WTC11 (cell line): ENCODE measurements at places on chromosomes 11 and 22.
A peak's percentile ranks its signal among the peaks of the same experiment; 100 is the strongest.

- DNase-seq, result no peak
Observed at GRCh38 chr11:30868626-30869081, 282.5 kb upstream of the MPPED2 start.

DNA sequence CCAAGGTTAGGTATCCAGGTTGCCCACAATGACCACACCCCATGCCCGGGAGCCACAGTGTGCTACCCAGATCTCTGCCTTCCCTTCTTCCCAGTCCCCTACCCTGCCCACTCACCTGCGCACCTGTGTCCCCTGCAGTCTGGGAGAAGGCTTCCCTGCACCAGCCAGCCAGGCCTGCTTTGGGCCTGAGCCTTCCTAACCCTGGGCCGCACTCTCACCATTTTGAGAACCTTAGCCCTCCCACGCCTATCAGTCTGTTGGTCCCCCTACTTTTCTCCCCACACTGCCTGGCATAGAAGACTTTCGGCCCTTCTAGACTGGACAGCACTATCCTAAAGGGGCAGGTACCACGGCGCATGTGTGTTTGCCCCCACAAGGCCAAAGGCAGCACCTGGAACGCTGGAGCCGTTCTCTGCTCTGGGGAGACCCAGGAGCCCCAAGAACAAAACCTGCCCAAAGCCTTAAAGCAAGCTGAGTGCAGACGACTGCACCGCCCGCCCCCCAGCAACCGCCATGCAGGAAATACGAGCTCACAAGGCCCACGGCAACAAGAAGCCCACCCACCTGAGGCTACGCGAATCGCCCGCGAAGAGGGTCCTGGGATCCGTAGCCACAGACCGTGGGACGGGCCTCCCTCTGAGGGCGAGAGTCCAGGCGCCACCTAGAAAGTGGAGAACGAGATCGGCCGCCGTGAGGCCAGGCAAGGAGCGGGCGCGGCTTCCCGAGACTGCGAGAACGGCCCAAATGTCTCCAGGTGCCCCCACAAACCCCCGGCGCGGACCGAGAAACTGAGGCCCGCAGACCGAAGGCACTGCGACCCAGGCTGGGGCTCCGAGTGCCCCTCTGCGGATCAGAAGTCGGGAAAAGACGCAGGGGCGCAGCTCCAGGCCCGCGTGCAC lies 546 bp downstream of the GNB1L start:
- peak; percentile 22 for DNase-seq

DNA sequence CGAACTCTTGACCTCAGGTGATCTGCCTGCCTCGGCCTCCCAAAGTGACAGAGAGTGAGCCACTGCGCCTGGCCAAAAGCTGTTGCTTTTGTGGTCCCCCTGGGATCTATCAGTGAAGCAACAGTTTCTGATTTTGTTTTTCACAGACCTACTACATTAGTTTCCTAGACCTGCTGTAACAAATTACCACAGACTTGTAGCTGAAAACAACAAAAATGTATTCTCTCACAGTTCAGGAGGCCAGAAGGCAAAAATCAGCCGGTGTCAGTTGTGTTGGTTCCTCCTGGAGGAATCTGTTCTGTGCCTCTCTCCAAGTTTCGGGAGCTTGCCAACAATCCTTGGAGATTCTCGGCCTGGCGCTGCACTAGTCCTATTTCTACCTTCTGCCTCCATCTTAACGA lies 8.5 kb upstream of the SLC35C1 start:
- no peak for DNase-seq

- DNase-seq, result no peak
Observed at GRCh38 chr22:42397332-42398249, 34.6 kb downstream of the NFAM1 start.

GRCh38 chr11:91163619-91164451 lies 941.0 kb upstream of the CHORDC1 start:
- DNase-seq, result no peak

GRCh38 chr11:119459293-119459976 lies 36.5 kb upstream of the THY1 start:
- DNase-seq, result no peak

- DNase-seq, result no peak
Observed at GRCh38 chr11:69245491-69246345, 48.2 kb upstream of the MYEOV start.

DNA sequence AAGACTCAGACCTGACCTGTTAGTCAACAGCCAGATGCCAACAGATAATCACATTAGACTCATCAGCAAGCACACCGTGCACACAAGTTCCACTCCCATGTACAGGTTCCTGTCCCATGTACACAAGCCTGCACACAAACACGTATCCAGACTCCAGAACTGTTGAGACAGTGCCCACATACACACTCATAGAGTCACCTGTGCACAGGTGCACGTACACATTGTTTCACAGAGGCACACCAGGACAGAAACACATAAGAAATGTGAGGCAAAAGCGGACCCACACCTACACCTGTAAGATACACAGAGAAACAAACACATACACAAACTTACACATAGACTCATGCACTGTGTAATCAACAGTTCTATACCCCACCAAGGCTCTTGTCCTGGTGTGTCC lies 2.7 kb upstream of the ZNF74 start:
- no peak for DNase-seq

- no peak for DNase-seq
Observed at GRCh38 chr11:72798361-72798760, 4.5 kb upstream of the STARD10 start.

DNA sequence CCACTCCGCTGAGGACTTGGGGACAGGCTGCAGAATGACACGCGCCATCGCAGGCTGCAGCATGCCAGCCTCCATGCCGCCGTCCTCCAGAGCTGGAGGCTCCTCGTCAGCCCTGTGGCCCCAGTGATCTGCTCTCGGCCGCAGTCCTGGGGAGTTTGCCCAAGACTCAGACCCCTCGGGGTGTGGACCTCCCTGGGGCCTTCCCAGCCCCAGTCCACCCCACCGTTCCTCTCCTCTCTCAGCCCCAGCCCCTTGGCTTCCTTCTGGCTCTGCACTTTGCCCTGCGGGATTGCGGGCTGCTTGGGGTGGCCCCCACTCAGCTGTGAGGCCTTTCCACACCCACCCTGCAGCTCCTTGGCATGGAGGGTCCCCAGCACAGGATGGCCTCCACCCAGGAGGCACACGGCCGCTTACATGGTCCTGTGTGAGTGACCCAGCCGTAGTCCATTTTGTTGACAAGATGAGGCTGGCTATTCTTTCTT lies 414.9 kb downstream of the TBC1D22A start:
- DNase-seq, result no peak

DNA sequence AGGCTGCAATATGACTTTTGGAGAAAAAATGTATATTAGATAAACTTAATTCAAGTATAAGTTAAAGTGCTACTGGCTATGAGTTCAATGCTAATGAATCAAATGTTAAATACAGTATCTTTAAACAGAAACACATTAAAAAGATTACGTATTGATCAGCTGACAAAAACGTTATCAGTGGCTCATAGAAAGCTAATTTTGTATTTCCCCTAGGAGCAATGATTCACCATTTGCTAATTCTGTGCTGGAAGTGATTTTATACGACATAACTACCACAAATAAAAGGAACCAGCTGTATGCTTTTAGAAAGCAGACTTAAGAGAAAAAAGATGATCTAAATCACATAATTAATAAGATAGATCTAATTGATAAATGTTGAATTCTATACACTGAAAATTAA lies 43.6 kb downstream of the MRE11 start:
- DNase-seq, result no peak

- DNase-seq, result no peak
Observed at GRCh38 chr11:8671651-8672062, 10.8 kb downstream of the TRIM66 start.

DNA sequence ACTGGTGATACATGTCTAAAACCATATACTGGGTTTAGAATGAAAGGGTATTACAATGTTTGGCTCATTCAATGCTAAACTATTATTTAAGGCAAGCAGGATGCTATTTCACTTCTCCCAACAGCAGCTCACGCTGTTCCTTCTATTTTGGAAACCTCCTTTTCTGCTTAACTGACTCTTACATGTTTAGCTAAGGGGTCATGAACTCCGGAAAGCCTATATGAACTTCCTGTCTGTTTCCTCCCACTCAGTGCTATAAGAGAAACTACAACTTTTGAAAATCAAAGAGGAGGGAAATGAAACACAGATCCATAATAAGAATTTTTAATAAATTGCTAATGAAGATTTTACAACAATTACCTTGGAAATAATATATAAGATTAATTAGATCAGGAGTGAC lies 30.9 kb downstream of the SLC36A4 start:
- no peak for DNase-seq

DNA sequence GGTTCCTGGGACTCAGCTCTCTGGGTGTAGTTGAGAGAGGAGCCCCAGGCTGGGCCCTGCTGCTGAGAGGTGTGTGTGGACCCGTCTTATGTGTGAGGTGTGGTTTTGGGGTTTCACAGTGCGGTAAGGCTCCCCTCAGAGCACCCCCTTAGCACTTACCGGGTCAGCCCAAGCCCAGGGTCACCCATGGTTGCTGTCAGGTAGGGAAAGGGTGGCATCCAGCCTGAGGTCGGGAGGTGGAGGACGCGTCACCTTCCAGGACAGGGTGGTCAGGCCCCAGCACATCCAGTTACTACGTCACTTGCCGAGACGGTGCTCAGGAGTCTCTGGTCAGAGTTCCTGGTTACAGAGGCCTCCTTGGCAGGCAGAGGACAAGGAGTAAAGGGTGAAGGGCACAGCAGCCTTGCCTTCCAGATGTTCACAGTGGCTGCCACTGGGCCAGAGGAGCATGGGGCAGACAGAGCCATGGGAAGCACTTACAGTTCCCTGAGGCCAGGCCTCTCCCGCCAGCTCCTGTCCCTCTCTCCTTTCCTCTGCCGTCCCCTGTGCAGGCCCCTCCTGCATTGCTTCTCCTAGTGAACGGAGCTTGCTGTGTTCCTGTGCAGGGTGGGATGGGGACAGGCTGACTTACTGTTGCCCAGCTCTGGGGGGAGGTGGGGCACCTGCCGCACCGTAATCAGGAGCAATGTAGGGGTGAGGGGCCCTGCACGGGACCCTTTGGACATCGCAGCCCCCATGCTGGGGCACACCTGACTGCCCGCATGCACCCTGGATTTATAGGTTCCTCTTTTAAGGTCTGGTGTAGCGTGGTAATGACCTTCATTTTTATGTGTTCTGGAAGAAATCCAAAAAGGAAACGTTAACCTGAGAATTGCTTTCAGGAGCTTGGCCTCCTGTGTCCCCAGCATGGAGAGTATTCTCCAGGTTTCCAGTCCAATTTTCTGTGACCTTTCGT lies 285.9 kb downstream of the TBC1D22A start:
- no peak for DNase-seq

DNA sequence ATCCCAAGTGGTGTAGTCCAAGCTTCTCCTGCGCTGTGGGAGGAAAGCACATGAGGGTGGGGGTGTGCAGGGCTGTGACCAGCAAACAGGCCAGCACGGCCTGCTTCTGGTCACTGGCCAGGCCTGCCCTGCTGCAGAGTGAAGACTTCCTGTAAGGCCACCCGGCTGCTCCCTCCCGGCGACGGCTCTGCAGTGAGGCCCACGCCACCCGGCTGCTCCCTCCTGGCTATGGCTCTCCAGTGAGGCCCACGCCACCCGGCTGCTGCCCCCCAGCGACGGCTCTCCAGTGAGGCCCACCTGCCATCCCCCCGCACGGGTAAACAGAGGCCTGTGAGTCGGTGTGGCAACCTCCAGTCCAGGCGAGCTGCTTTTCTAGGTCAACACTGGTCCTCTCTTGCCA lies 31.4 kb upstream of the BRSK2 start:
- DNase-seq, result no peak

- no peak for DNase-seq
Observed at GRCh38 chr11:35274909-35275785, 136.2 kb downstream of the CD44 start.

- DNase-seq, result no peak
Observed at GRCh38 chr11:131993246-131993645, 622.8 kb downstream of the NTM start.

DNA sequence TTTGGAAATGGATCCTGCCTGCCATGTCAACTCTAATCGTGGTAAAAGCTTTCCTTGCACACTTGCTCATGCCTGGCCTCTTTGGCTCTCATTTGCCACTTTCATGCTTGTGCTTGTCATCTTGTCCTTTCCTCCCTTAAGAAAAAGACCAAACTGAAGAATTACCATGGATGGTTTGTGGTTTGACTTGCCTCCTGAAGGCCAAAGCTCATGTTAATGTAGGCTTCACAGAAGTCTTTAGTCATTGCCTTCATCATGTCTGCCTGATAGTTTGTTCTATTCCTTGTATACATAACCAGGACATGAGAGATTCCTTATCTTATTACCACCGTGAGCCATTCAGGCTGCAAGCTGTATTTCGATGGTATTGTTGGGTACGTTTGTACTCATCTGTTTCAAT lies 17.3 kb downstream of the TEAD1 start:
- no peak for DNase-seq

DNA sequence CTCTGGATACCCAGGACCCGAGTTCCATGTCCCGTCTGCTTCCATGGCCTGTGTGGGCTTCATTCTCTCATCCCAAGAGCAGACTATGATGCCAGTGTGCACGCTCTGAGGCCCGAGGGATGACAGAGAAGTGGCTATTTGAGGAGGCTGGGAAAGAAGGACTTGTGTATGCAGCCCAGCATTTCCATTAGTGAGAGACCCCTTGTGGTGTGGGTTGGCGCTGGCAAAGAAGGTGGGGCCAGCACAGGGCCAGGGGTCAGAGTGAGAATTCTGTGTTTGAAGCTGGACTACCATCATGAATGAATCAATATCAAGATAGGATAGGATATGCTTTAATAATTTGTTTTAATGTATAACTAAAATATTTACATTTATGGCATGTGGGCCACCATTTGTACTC lies 200.8 kb downstream of the HIPK3 start:
- DNase-seq, result no peak

DNA sequence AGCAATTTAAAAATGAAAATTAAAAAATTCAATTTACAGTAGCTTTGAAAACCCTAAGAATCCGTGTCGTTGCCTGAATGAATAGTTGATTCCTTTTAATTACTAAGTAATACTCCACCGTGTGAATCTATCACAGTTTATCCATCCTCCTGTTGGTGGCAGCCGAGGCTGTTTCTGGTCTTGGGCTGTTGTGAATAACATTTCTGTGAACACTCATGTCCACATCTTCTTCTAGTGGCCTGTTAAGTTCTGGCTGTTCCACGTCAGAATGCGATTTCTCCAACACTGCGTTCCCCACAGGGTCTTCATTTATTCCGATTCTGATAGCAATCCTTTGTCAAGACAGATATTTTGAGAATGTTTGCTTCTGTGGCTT lies 223.0 kb downstream of the TBC1D22A start:
- no peak for DNase-seq

DNA sequence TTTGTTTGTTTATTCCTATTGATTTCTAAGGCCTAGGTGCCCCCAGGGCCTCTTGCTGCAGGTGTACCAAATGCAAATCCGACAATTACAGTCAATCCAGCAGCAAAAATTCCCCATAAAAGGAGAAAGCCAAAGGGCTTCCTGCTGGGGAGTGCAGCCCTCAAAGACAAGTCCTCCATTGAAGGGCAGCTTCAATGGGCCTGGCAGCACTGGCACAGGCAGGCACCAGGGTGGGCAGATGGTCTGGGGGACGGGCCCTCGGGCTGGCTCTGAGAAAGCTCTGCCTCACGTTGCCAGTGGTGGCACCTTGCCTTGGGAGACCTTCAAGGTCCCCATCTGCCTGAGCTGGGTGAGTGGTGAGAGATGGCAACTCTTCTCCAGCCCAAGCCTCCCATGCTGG lies 128.0 kb downstream of the DSCAML1 start:
- DNase-seq, result no peak

- DNase-seq, result no peak
Observed at GRCh38 chr11:59542142-59542810, 30.9 kb downstream of the OR4D9 start.

- DNase-seq, result no peak
Observed at GRCh38 chr11:67562963-67563704, 20.5 kb upstream of the GSTP1 start.

GRCh38 chr11:8365216-8365941 lies 101.7 kb upstream of the LMO1 start:
- peak; percentile 64 for DNase-seq

GRCh38 chr11:114358716-114359115 lies 41.6 kb downstream of the C11orf71 start:
- no peak for DNase-seq
